ENCODE measurements at places on chromosomes 4 and X. TPM values are rescaled to one million over a fixed set of nuclear protein-coding genes. Genes with fewer than 3 reads are reported as not detected.

Gene HOPX
- 29.2 TPM for polyA plus RNA-seq

Gene ABLIM2
- polyA plus RNA-seq, result 3.3 TPM

Gene CXorf49
- polyA plus RNA-seq, result not detected

Gene FANCB
- 3.1 TPM for polyA plus RNA-seq

Gene F8A3
- polyA plus RNA-seq, result 1.2 TPM

Gene FAM184B
- polyA plus RNA-seq, result not detected

Gene METAP1
- polyA plus RNA-seq, result 20.4 TPM

Gene MSX1
- polyA plus RNA-seq, result 0.17 TPM

Gene GIMD1
- polyA plus RNA-seq, result not detected

Gene ARHGAP36
- not detected for polyA plus RNA-seq

Gene FAAH2
- polyA plus RNA-seq, result 0.85 TPM

Gene C4orf46
- 18.0 TPM for polyA plus RNA-seq
